ENCODE measurements at places on chromosomes 1 and 21.

DNA sequence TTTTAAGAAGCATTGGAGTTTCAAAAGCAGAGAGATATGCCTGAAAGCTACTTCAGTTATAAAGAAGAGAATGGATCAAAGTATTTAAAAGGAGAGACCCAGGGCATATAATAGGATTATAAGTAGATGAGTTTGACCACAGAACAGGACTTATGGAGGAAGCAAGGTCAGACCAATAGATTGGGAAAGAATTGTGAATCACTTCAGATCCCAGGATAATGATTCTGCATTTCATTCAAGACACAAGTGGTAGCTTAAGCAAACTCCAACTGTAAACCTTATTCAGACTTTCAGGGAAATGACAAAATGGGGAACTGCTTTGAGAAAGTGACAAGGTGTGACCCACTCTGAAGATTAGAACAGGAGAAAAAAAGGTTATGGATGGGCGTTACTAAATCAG lies 18.9 kb upstream of the OR10J5 start:
- DNase-seq: no peak

DNA sequence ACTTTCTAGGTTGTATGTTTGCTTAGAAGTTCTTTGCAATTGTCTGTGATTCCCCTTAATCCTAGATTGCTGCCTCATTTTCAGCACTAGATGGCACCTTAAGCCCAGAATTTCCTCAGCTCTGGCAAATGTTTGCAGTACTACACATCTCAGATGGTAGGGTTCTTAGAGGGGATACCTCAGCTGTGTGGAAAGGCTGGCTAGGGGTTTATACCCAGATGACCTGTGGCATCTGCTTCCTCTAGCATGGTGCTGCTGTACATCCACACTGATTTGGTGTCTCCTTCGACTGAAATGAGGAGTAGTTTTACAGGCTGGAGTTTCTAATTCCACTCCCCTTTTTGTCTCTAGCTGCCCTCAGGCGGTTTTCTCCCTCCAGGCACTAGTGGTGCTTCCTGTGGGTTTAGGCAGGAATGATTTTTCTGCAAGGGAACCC lies 23.5 kb downstream of the ASB17 start:
- DNase-seq: no peak

- DNase-seq: no peak
These were observed 94.6 kb upstream of the CASZ1 start for GRCh38 chr1:10891091-10891490.

- no peak for DNase-seq
These were observed 9.4 kb upstream of the CEP85 start for GRCh38 chr1:26224606-26225005.

- no peak for DNase-seq
These were observed 43.7 kb upstream of the COL6A1 start for GRCh38 chr21:45937721-45938452.

GRCh38 chr1:111302374-111302773 lies 11.7 kb downstream of the CHIA start:
- DNase-seq: no peak

Data from activated CD8-positive, alpha-beta memory T cell treated with anti-CD3 and anti-CD28 coated beads for 4 hours (primary cell).